ENCODE measurements at places on chromosomes 11 and 22.

DNA sequence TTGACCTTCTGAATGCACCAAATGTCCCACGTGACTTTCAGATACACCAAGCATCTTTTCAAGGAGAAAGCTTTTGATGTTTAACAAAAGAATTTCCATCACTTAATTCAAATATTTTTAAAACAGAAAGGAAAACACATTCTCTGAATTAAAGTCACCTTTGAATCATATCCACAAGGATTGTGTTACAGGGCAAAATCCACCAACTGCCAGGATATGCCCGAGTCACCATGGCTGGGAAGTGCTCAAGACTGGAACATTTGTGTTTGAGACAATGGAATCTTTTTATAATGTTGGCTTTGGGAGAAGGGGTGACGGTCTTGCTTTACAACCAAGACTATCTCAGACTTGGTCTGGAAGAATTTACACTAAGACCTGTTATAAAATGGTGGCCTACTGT, 40.8 kb downstream of the BID start:
- DNase-seq = no peak

- DNase-seq = no peak
Measured at GRCh38 chr11:131686836-131687235, 316.4 kb downstream of the NTM start.

DNA sequence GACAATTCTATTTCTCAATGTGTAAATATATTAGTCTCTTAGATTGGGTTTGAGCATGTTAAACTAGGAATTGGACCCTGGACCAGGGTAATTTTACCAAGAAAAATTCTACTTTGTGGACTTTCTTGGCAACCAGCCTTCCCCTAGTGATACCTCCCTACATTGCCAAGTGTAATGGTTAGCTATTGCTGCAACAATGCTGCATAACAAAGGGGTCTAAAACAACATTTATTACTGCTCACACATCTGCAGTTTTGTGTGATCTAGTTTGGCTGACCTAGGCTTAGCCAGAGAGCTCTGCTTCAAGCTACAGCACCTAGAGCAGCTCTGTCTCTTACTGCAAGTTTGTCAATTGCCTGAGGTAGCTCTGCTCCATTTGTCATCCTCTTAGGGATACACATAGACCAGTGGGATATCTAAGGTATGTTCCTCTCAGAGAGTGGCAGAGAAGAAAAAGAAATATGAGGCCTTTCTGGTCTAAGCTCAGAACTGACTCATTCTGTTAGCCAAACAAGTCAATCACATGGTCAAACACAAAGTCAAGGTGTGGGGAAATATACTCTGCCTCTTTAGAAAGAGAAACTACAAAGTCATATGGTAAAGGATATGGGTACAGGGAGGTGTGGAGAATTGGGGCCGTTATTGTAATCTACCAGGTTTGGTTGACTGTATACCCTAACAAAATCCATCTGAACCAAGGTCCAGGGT, 2.0 kb upstream of the LAYN start:
- DNase-seq = no peak

- no peak for DNase-seq
Measured at GRCh38 chr11:120918257-120918656, 105.6 kb upstream of the TBCEL start.
